Effector memory CD8-positive, alpha-beta T cell (primary cell): ENCODE measurements at places on chromosomes 3 and 15.

DNA sequence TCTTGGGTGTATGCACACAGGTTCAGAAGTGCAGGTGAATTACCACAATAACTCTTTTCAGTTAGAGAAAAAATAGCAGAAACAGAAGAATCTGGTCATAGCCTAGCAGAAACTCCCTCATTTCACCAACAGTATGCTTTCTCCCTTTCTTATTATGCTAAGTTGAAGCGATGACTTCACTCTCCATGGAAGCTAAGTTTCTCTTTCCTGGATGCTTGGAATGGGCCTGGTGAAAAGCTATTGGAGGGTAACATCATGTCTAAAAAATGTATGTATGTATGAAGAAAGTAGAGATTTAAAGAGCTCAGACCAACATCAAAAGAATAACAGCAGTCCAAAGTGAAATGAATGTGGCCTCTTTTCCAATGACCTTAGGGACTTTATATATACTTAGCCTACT is 145.5 kb downstream of the TIGIT start:
- H3K4me3 ChIP-seq: no peak overlapping the region
- no peak for DNase-seq
- no peaks in the 10 kb centered on the region for H3K27me3 ChIP-seq
- H3K4me1 ChIP-seq: peaks cover 9% of the 10 kb centered on the region
- H3K36me3 ChIP-seq: no peaks in the 10 kb centered on the region

- DNase-seq: no peak
- peaks cover 6% of the 10 kb centered on the region for H3K27me3 ChIP-seq
- no peaks in the 10 kb centered on the region for H3K4me1 ChIP-seq
- no peak overlapping the region for H3K27ac ChIP-seq
- no peak overlapping the region for H3K4me3 ChIP-seq
Measured at GRCh38 chr3:112167758-112168157, 34.7 kb upstream of the GCSAM start.

DNA sequence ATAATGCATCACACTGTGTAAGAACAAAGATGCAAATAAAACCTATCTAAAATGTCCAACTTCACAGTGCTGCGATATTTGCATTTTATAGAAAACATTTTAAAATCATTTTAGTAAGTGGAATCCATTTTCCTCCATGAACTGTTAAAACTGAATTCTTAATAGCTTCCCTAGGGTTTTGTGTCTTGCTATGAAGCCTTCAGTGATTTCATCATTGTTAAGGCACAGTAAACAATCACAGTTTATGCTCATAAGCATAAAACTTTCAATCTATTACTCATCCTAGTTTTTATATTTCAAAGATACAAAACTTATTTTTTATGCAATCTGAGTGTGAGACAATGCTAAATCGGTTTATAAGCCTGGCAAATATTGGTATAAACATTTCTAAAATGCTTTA is 509.7 kb downstream of the TUSC7 start:
- no peak overlapping the region for H3K27ac ChIP-seq
- H3K4me3 ChIP-seq: no peak overlapping the region
- no peaks in the 10 kb centered on the region for H3K4me1 ChIP-seq
- H3K27me3 ChIP-seq: no peaks in the 10 kb centered on the region
- DNase-seq: no peak

DNA sequence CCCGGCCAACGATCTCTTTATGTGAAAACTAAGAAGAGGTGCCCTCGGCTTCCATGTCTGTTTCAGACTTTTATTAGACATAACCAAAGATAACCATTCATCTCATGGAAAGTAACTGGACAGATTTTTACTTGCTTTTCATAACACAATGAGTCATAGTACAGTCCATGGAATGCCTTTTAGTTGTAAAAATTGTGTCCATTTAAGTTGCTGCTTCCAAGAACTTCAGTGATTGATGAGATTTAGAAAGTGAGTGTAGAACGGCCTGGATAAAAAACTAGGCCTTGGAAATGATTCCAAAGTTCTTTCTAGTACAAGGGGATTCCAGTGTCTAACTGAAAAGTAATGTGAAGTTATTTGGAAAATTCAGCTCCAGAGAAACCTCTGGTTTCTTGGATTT is 10.8 kb downstream of the EIF2AK4 start:
- H3K27ac ChIP-seq: peak overlapping the region; percentile 44
- no peak for DNase-seq
- peaks cover 38% of the 10 kb centered on the region for H3K36me3 ChIP-seq
- H3K4me1 ChIP-seq: no peaks in the 10 kb centered on the region
- H3K4me3 ChIP-seq: no peak overlapping the region
- no peaks in the 10 kb centered on the region for H3K27me3 ChIP-seq

DNA sequence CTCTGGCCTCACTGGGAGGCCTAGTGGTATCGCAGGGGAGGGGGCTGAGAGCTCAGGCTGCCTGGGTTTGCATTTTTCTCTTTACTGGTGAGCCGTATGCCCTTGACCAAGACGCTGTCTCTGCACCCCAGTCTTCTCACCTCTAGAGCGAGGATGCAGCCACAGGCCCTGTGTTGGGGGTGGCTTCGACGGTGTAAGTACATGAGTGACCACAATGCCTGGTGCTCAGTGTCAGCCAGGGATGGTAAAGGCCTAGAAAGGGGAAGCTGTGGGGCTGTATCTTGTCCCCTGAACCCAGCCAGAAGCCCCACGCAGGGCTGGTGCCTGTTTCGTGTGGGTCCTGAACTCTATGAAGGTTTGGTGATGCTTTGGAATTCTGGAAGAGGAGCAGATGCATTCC is 19.8 kb downstream of the SYNM start:
- H3K27ac ChIP-seq: no peak overlapping the region
- peaks cover 5% of the 10 kb centered on the region for H3K4me1 ChIP-seq
- peaks cover 17% of the 10 kb centered on the region for H3K36me3 ChIP-seq
- DNase-seq: no peak

- peaks cover 11% of the 10 kb centered on the region for H3K36me3 ChIP-seq
- DNase-seq: no peak
- no peak overlapping the region for H3K4me3 ChIP-seq
- no peaks in the 10 kb centered on the region for H3K27me3 ChIP-seq
Measured at GRCh38 chr3:33706056-33706455, 12.0 kb downstream of the CLASP2 start.

GRCh38 chr3:4805662-4806061 is 173.6 kb upstream of the BHLHE40 start:
- H3K4me3 ChIP-seq: no peak overlapping the region
- peak overlapping the region; percentile 5 for H3K27ac ChIP-seq
- no peak for DNase-seq
- H3K27me3 ChIP-seq: no peaks in the 10 kb centered on the region
- H3K4me1 ChIP-seq: peaks cover 4% of the 10 kb centered on the region
- peaks cover 17% of the 10 kb centered on the region for H3K36me3 ChIP-seq

DNA sequence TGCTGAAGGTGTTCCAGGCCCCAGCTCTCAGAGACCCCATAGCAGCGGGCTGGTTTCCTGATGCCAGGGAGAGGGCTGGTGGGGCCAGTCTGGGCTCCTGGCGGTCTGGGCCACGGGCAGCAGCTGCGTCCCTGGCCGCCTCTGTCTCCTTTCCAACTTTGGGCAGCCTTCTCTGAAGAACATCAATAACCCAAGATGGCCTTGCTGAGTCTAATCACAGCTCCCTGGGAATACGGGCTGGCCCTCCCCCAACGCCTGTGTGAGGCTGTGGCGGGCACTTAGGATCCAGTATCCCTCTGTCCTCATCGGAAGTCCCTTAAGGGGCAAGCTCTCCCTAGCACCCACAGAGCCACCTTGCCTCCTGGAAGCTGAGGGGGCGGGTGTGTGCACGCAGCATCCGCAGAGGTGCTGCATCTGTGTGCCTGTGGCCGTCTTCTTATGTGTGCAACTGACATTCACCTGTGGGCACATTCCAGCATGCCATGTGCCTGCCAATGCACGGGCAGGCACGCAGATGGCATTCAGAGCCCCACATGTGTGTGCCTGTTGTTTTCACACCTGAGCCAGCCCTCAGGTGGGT is 2.1 kb downstream of the ATP2B2 start:
- H3K4me3 ChIP-seq: no peak overlapping the region
- no peak overlapping the region for H3K27ac ChIP-seq
- no peak for DNase-seq
- H3K36me3 ChIP-seq: no peaks in the 10 kb centered on the region

DNA sequence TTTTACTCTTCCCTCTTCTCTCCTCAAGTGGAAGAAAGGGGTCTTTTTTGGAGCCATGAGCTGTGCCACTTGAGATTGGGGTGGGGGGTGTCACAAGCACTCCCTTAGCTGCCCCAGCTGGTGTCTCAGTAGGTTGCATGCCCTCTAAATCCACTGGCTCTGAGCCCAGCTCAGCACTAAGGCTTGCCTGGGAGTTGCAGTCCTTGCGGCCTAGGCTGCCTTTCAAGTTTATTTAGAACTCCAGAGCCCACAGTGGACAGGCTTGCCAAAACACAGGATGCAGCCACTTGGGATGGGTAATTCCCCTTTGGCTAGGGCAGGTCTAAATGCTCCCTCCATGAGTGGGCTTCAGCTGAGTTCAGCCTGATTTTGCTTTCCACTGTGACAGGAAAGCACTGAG is 24.7 kb downstream of the C3orf20 start:
- no peaks in the 10 kb centered on the region for H3K36me3 ChIP-seq
- DNase-seq: no peak
- no peak overlapping the region for H3K4me3 ChIP-seq

GRCh38 chr3:186121278-186121677 is 12.4 kb upstream of the ETV5 start:
- no peak for DNase-seq
- peaks cover 65% of the 10 kb centered on the region for H3K27me3 ChIP-seq
- no peaks in the 10 kb centered on the region for H3K36me3 ChIP-seq
- H3K27ac ChIP-seq: no peak overlapping the region

DNA sequence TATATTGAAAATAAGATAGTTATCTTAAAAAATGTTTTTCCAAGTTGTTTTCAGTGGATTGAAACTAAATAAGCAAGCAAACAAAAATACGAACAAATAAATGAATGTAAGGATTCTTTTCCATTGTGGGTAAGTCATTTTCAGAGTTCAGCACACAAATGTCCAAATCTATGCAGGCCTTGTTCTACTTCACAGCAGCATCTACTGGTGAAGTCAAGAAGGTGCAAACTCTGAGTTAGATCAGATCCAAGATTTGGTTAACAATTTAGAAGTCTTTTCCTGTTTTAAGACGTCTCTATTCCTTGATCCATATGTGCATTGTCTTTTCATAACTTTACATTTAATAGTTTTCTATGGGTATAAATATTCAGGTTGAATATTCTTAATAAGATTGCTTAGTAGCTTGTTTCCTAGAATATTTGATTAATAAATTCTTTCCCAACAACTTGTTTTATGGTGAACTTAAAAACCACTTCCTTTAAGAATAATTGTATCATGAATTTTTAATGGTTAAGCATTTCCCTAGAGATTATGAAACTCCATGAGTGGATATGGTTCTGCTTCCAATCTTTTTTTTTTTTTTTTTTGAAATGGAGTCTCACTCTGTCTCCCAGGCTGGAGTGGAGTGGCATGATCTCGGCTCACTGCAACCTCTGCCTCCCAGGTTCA is 10.5 kb downstream of the PTX3 start:
- DNase-seq: no peak
- H3K27me3 ChIP-seq: no peaks in the 10 kb centered on the region
- no peak overlapping the region for H3K27ac ChIP-seq

DNA sequence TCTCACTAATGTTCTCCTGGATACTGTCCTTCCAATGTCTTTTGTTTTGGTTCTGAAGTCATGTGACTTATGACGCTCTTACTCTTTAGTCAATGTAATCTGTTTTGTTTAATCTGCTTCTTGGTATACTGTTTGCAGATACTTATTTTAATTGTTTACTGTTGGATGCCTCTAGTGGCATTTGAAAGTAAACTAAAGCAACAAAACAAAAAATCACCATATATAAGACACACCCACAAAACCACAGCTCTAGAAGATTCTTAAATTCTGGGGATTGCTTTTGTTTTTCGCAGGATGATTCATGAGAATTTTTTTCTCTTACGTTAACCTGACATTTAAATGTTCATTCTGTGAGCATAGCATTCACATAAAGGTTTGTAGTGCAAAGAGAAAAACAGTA is 16.8 kb downstream of the SLC25A26 start:
- H3K36me3 ChIP-seq: peaks cover 18% of the 10 kb centered on the region
- DNase-seq: no peak
- peaks cover 3% of the 10 kb centered on the region for H3K4me1 ChIP-seq
- no peak overlapping the region for H3K4me3 ChIP-seq
- no peaks in the 10 kb centered on the region for H3K27me3 ChIP-seq

GRCh38 chr3:29494305-29495036 is 213.6 kb downstream of the RBMS3 start:
- H3K27me3 ChIP-seq: no peaks in the 10 kb centered on the region
- H3K4me1 ChIP-seq: no peaks in the 10 kb centered on the region
- no peaks in the 10 kb centered on the region for H3K36me3 ChIP-seq
- H3K4me3 ChIP-seq: no peak overlapping the region
- H3K27ac ChIP-seq: no peak overlapping the region

DNA sequence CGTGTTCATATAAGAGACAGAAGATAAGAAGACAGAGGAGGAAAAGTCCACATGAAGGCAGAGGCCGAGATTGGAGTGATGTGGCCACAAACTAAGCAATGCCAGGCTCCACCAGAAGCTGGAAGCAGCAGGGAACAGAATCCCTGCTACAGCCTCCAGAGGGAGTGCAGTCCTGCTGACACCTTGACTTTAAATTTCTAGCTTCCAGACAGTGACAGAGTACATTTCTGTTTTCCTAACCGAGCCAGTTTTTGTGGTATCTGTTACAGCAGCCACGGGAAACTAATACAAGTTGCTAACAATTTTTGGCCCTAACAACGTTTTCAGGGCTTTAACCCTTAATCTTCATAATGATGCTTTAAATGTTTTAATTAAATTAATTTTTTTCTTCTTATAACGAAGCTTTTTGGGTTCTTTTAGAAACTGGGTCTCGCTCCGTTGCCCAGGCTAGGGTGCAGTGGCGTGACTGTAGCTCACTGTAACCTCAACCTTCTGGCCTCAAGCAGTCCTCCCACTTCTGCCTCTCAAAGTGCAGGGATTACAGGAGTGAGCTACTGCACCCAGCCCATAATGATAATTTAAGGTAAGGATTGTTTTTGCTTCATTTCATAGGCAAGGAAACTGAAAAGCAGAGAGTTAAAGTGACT is 202.3 kb upstream of the PROK2 start:
- no peak overlapping the region for H3K27ac ChIP-seq
- H3K27me3 ChIP-seq: no peaks in the 10 kb centered on the region
- H3K4me1 ChIP-seq: no peaks in the 10 kb centered on the region
- no peak overlapping the region for H3K4me3 ChIP-seq

GRCh38 chr3:182105875-182106274 is 394.1 kb downstream of the SOX2 start:
- no peaks in the 10 kb centered on the region for H3K36me3 ChIP-seq
- no peak overlapping the region for H3K4me3 ChIP-seq
- H3K4me1 ChIP-seq: no peaks in the 10 kb centered on the region
- DNase-seq: no peak
- no peaks in the 10 kb centered on the region for H3K27me3 ChIP-seq

GRCh38 chr15:39270934-39271333 is 309.9 kb upstream of the THBS1 start:
- H3K4me1 ChIP-seq: no peaks in the 10 kb centered on the region
- no peak for DNase-seq
- H3K4me3 ChIP-seq: no peak overlapping the region
- H3K27ac ChIP-seq: no peak overlapping the region
- no peaks in the 10 kb centered on the region for H3K36me3 ChIP-seq
- peaks cover 44% of the 10 kb centered on the region for H3K27me3 ChIP-seq

GRCh38 chr15:33503681-33504080 is 192.9 kb downstream of the RYR3 start:
- DNase-seq: no peak
- H3K27me3 ChIP-seq: peaks cover 22% of the 10 kb centered on the region
- H3K4me3 ChIP-seq: no peak overlapping the region
- H3K27ac ChIP-seq: no peak overlapping the region

- peaks cover 3% of the 10 kb centered on the region for H3K36me3 ChIP-seq
- peaks cover 10% of the 10 kb centered on the region for H3K27me3 ChIP-seq
- DNase-seq: no peak
- H3K4me3 ChIP-seq: no peak overlapping the region
- peaks cover 2% of the 10 kb centered on the region for H3K4me1 ChIP-seq
- H3K27ac ChIP-seq: no peak overlapping the region
Measured at GRCh38 chr3:126971891-126972351, 11.0 kb upstream of the PLXNA1 start.
